ENCODE measurements at places on chromosomes 3 and 15.
A peak's percentile ranks its signal among the peaks of the same experiment; 100 is the strongest.

GRCh38 chr3:151895478-151896241, 22.2 kb downstream of the SUCNR1 start:
- DNase-seq = no peak

GRCh38 chr3:139533781-139534454, 5.6 kb downstream of the RBP1 start:
- DNase-seq = no peak

DNA sequence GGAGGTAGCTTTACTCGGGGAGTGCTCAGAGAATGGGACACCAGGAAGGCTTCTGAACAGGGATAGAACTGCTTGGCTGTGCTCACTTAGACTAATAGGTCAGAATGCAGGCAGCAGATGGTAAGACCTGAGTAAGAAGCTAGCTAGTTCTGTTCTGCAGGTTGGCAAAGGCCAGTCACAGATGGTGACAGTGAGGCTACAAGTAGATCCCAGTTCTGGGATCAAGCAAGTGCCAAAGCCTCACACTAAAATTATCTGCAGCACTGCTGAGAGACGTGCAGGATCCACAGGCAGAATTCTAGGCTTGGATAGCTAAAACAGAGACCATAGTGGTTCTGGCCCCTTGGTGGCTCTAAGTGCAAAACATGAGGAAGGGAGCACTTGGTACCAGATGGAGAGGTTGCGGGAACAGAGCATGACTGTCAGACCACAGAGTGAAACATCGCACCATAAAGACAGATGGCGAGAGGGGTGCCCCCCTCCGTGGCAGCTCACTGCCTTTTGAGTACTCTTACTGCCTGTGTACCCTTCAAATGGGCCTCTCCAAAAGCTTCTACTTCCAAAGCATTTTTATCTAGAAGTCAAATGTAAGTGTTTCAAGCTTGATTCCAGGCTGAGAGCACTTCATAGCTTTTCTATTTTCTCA, 3.6 kb upstream of the GLCE start:
- no peak for DNase-seq

DNA sequence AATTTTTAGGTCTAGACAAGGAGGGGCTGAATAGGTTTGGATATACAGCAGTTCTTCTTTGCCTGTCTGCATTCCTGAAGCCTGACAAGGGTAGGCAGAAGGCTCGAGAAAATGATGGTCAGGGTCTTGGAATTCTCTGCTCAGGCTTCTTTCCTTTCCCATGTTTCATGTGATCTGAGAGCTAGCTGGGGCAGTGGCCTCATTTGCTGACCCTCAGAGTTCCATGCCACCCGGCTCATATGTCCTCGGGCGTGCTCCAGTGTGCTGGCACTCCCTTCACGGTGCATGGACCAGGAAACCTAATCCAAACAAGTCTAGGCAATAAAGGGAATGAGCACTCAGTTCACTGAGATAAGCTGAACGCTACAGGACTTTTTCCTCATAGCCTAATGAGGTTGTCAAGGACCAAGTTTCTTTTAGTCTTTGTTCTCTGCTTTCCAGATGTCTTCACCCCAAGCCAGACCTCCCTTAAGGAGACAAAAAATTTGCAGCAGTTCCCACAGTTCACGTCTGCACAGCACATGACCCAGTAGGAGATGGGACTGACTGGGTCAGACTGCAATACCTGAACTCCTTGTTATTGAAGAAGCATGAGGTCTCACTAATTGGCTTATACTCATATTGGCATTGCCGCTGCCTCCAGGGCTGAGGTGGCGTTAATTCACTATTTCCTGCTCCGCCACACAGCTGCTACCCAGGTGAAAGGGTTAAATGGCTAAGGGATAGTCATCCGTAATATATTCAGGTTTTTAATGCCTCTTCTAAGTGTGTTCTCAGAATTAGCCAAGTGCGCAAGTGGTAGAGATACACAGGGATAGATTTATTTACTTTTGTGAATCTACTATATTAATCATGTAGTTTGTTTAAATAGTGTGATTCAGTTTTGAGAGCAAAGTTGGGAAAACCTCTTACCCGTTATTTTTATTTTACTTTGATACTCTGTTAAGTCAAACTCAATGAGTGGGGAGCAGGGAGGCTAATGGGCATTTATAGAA, 15.3 kb upstream of the RTP4 start:
- DNase-seq = no peak

DNA sequence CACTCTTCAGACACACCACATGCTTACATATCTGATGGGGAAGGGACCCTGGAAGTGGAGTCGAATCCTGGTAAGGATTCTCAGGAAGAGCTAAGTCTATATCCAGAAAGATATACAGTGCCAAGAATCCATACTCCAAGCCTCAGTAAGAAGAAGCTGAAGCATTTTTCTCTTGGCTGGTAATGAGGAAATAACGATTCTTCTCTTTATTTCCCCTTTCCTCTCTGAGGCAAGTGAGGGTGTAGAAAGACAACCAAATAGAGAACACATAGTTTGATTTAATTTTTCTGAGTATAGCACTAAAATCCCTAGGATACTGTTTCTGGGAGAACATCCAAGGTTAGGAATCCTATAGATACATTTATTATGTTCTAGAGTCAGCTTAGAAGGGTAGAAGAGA, 857.3 kb downstream of the TUSC7 start:
- DNase-seq = no peak

DNA sequence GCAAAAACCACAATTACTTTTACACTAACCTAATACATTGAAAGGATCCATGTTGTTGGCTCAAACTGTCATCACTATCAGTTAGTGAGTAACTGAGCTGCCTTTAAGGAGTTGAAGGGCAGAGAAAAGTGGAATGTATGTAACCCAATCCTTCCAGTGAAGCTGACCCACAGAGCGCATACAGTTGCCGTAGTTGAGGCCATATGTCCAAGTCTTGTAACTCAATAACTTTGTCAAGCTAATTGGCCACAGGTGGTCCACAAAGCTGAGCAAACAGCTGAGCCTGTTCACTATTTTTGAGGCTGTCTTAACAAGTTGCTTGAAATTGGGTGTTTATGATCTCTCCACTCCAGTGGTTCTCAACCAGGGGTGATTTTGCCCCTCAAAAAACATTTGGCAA, 169.0 kb upstream of the SLC24A5 start:
- DNase-seq = no peak

DNA sequence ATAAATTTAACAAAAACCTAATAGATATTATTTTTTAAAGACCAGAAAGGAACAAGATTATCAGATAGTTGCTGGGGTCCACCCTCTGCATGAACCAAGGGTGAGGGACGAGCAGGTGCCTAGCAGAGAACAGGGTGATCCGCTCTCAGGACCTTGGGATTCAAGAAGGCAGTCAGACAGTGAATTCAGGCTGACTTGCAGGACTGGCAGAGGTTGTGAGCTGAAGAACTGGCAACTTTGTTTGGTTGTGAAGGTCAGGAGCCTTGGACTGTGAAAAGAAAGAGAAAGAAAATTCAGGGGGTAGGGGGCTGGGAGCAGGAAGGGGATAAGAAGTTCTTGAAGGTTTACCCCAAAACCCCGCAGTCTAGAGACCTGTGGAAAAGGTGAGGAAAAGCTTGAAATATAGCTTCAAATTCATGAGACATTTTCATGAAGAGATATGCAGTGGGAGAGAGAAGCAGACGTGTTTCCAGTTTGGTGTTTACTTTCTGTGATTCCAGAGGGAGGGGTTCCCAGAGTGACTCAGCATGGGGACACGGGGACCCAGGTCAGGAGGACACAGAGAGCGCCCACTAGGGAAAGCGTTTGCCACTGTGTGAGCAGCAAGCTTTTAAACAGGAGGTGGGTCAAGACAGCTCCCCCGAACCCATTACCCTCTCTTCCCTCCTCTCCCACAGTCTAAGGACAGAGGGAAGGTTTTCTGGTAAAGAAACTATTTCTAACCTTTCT, 217.2 kb upstream of the UMPS start:
- no peak for DNase-seq

DNA sequence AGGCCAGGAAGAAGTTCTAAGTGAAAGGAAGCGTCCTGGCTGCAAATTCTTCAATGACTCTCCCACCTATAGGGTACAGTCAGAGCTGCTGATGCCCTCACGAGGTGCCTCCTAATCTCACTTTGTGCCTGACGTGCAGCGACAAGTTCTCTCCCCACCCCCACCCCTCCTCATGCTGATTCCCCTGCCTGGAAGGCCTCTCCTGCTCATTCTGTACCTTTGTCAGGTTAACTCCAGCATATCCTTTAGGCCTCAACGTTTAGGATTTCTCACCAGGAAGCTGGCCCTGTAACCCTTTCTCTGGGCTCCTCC, 25.0 kb downstream of the SLC12A8 start:
- DNase-seq = no peak

- DNase-seq = no peak
Observed at GRCh38 chr3:35500641-35501350, 138.5 kb upstream of the ARPP21 start.

- DNase-seq = no peak
Observed at GRCh38 chr15:71220828-71221227, 105.6 kb downstream of the THSD4 start.

DNA sequence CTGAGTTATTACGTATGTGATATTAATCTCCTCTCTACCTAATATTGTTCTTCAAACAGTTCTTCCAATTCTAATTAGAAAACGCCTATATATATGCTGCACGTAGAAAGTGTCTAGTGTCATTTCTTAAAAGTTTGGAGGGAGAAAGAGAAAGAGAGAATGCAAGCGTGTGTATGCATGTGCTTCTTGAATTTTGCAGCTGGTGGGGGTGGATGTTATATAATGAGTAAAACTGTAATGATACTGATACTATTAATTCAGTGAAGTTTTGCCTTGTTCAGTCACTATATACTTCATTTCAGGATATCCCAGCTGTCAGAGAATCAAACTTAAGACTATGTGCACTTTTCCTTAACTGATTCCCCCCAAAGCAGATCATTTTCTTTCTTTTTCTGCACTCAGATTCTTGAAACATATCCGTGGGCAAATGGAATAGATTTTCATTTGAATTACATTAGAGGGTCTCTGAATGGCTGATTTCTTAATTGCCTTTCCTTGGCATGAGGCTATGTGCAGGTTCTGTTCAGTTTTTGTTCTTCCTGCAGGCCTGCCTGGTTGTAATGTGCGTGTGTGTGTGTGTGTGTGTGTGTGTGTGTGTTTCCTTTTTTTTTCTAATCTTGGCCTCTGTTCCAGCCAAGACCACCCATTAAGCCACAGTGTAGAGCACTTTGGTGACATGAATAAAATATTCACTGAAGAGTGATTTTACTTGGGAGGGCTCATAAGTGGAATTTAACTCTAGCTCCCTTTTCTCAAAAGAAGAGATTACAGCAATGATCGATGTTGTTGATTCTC, 617.5 kb downstream of the RBMS3 start:
- DNase-seq = no peak

GRCh38 chr3:122993124-122993978, 34.2 kb downstream of the SEMA5B start:
- DNase-seq = no peak

- no peak for DNase-seq
Observed at GRCh38 chr3:122797291-122797690, 2.4 kb downstream of the SLC49A4 start.

GRCh38 chr3:157159037-157159761, 748 bp downstream of the CCNL1 start:
- peak; percentile 80 for DNase-seq

DNA sequence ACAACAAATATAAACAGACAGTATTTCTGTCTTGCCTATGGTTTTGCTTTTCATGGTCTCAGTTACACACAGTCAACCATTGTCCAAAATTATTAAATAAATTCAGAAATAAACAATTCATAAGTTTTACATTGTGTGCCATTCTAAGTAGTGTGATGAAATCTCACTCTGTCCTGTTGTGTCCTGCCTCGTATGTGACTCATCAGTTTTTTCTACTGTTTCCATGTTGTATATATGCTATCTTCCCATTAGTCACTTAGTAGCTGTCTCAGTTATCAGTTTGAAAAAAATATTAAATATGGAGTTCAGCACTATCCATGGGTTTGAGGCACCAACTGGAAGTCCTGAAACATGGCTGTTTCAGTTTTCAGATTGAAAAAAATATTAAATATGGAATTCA, 282.4 kb upstream of the GRM7 start:
- no peak for DNase-seq

- DNase-seq = no peak
Observed at GRCh38 chr3:53261712-53262111, 5.9 kb upstream of the TKT start.

DNA sequence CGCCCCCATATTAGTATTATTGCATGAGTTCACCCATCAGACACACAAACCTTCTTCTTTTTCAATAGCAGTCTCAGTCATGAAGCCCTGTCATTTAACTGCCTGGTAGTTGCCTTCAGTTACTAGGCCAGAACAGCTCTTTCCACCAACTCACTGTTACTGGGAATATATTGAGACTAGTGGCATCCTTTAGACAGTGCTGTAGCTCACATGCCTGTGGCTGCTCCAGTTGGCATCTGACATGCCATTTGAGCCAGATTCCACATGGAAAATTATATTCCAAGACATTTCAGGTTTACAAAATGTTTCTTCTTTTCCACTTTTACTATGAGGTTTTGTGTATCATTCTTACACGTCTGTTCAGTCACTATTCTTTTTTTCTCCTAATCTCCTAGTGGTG, 146.1 kb downstream of the GHSR start:
- no peak for DNase-seq

GRCh38 chr3:17138246-17139039, 253.7 kb downstream of the PLCL2 start:
- DNase-seq = no peak

GRCh38 chr15:96801576-96802150, 471.2 kb downstream of the NR2F2 start:
- no peak for DNase-seq

DNA sequence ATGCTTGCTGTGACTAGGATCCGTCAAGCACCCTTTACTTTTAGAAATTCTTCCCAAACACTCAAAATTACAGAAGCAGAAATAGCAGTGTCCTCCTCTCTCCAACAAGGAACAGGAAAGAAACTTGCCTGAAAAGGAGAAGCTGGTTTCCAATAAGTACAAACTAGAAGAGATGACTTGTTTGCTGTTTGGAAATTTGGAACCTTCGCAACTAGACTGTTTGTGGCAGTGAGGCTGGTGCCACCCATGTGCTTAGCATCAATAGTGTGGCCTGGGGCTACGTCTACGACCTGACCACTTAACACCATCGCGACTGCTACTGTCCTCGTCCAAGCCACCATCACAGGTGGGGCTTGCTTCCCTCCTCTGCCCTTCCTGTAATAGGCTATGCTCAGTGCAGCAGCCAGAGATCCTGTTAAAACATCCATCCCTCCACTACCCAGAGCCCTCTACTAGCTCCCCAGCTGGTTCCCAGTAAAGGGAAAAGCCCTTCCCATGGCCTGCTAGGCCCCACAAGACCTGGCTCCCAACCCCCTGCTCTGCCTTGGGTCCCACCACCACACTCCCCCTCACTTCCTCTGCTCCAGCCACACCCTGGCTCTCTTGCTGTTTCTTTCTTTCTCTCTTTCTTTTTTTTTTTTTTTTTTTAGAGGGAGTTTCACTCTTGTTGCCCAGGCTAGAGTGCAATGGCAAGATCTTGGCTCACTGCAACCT, 52.6 kb upstream of the CCR2 start:
- DNase-seq = no peak

DNA sequence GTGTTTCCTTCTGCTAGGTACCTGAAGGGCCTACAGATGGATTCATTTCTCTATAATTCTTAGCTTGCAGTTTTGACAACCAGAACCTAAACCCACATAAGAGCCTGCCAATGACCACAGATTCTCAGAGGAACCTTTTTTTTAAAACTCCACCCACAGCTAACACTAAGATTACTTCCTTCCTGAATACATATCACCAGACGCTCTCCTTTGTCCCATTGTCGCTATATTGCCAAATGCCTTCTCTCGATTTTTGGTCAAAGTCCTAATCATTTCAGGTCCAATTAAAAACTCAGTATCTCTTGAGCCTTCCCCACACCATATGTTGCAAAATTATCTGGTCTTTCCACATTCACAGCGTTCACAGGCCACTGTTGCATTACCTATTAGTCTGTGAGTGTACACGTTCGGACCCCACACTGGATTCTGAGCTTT, 12.4 kb downstream of the ZNF710 start:
- DNase-seq = no peak
